ENCODE measurements at places on chromosomes 5 and 9.

- no peak overlapping the region for H3K27ac ChIP-seq
- no peaks in the 10 kb centered on the region for H3K36me3 ChIP-seq
- H3K27me3 ChIP-seq = no peaks in the 10 kb centered on the region
Measured at GRCh38 chr9:116236979-116237378, 83.4 kb downstream of the PAPPA start.

DNA sequence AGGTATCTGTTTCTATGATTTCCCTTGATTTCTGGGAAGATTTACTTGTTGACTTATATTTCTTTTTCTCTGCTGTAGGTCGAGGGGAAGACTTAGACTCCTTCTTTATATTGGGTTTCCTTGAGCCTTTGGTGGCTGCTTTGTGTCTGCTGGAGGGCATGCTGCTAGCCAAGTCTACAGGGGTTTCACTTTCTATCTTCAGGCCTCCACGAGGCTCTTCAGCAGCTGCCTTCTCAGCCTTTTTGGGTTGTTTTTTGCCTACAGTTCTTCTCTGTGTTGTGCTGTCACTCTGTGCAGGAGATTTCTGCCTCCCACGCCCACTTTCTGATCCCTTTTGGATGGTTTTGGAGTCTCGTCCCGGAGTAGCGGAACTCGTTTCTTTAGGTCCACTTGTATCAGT, 23.2 kb downstream of the LEAP2 start:
- DNase-seq = no peak
- no peak overlapping the region for H3K4me3 ChIP-seq
- no peaks in the 10 kb centered on the region for H3K4me1 ChIP-seq
- no peak overlapping the region for H3K27ac ChIP-seq
- peaks cover 94% of the 10 kb centered on the region for H3K36me3 ChIP-seq

GRCh38 chr9:89601306-89601705, 3.5 kb upstream of the GADD45G start:
- H3K36me3 ChIP-seq = no peaks in the 10 kb centered on the region
- DNase-seq = no peak
- H3K4me1 ChIP-seq = peaks cover 31% of the 10 kb centered on the region
- peaks cover 26% of the 10 kb centered on the region for H3K27me3 ChIP-seq
- no peak overlapping the region for H3K4me3 ChIP-seq

DNA sequence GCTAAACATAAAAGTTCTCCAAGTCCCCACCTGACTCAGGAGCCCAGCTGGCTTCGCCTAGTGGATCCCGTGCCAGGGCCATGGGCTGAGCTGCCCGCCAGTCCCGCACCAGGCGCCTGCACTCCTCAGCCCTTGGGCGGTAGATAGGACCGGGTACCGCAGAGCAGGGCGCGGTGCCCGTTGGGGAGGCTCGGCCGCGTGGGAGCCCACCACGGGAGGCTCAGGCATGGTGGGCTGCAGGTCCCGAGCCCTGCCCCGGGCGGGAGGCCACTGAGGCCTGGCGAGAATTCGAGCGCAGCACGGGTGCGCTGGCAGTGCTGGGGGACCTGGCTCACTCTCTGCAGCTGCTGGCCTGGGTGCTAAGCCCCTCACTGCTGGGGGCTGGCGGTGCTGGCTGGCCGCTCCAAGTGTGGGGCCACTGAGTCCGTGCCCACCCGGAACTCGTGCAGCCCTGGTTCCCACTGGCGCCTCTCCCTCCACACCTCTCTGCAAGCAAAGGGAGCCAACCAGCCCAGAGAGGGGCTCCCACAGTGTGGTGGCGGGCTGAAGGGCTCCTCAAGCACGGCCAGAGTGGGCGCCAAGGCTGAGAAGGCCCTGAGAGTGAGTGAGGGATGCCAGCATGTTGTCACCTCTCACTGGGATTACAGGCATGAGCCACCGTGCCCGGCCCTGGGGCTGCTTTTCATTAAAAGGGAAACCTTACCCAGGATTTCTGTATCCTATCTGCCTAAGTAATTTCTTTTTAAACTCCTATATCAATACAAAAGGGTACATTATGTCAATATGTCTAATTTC, 9.7 kb upstream of the SPZ1 start:
- no peaks in the 10 kb centered on the region for H3K36me3 ChIP-seq
- H3K27me3 ChIP-seq = no peaks in the 10 kb centered on the region
- H3K27ac ChIP-seq = no peak overlapping the region
- no peak for DNase-seq
- no peak overlapping the region for H3K4me3 ChIP-seq

GRCh38 chr5:61455179-61456006, 123.3 kb downstream of the ZSWIM6 start:
- no peaks in the 10 kb centered on the region for H3K27me3 ChIP-seq
- H3K4me1 ChIP-seq = no peaks in the 10 kb centered on the region
- no peak overlapping the region for H3K27ac ChIP-seq
- H3K36me3 ChIP-seq = no peaks in the 10 kb centered on the region

GRCh38 chr5:62473209-62473608, 60.6 kb downstream of the IPO11 start:
- H3K36me3 ChIP-seq = peaks cover 40% of the 10 kb centered on the region
- H3K4me3 ChIP-seq = no peak overlapping the region
- no peak for DNase-seq
- H3K27ac ChIP-seq = no peak overlapping the region
- no peaks in the 10 kb centered on the region for H3K4me1 ChIP-seq

DNA sequence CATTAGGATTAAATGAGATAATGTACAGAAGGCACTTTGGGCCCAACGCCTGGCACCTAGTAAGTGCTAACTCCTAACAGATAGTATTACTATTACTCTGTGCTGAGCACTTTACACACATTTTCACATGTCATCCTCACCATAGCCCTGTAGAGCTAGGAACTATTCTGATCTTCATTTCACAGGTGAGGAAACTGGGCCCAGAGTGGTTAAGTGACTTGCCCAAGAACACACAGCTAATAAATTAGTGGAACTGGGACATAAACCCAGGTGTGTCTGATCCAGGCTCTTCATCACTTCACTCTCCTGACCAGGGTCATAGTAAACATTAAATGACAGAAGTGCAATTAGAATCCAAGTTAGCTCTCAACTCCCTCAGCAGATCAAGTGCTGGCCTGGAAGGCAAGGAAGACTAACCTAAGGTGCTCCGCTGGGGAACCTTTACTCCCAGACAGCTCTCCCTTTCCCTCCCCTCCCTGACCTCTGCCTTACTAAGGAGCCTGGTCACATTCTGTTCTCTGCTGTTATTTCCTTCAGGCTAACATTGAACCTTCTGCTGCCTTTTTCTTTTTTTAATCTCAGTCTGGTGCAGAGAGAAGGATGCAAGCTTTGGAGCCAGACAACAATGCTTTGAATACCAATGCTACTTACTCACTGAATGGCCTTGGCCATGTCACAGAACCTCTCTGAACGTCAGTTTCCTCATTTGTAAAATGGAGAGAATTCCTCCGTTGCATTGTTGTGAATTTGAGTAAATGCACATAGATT, 4.1 kb upstream of the ADRA1B start:
- no peak overlapping the region for H3K4me3 ChIP-seq
- H3K27me3 ChIP-seq = peaks cover 5% of the 10 kb centered on the region
- DNase-seq = no peak
- H3K36me3 ChIP-seq = no peaks in the 10 kb centered on the region
- H3K4me1 ChIP-seq = no peaks in the 10 kb centered on the region

DNA sequence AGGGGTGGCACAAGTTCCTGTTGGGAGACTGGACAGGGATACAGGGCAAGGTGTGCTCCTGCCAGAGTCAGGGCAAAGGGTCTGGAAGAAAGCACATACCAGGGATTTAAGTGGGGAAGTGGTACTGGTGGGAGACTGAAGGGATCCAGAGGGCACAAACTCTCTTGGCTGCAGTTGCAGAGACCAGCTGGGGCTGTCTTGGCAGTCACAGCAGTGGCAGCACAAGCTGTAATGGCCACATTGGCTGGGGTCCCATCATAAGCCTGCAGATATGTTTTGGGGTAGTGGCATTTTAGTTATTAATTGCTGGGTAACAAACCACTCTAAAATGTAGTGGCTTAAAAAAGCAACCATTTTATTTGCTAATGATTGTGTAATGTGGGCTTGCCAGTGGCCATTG, 492.2 kb downstream of the ENC1 start:
- no peak overlapping the region for H3K27ac ChIP-seq
- no peak overlapping the region for H3K4me3 ChIP-seq
- no peak for DNase-seq
- peaks cover 4% of the 10 kb centered on the region for H3K27me3 ChIP-seq
- H3K36me3 ChIP-seq = no peaks in the 10 kb centered on the region

- no peaks in the 10 kb centered on the region for H3K27me3 ChIP-seq
- no peak overlapping the region for H3K27ac ChIP-seq
- no peaks in the 10 kb centered on the region for H3K4me1 ChIP-seq
- no peak overlapping the region for H3K4me3 ChIP-seq
- no peaks in the 10 kb centered on the region for H3K36me3 ChIP-seq
- no peak for DNase-seq
Measured at GRCh38 chr5:118552146-118552545, 436.2 kb downstream of the DTWD2 start.

GRCh38 chr9:123872710-123873109, 57.2 kb downstream of the DENND1A start:
- no peak overlapping the region for H3K4me3 ChIP-seq
- H3K4me1 ChIP-seq = 0 out of 2 replicates have a peak, but pooled peaks cover 2% of the 10 kb centered on the region
- no peak overlapping the region for H3K27ac ChIP-seq
- no peak for DNase-seq
- H3K27me3 ChIP-seq = no peaks in the 10 kb centered on the region

- H3K36me3 ChIP-seq = no peaks in the 10 kb centered on the region
- no peaks in the 10 kb centered on the region for H3K27me3 ChIP-seq
- DNase-seq = no peak
- H3K27ac ChIP-seq = no peak overlapping the region
Measured at GRCh38 chr5:71880536-71880935, 161.5 kb downstream of the CARTPT start.

DNA sequence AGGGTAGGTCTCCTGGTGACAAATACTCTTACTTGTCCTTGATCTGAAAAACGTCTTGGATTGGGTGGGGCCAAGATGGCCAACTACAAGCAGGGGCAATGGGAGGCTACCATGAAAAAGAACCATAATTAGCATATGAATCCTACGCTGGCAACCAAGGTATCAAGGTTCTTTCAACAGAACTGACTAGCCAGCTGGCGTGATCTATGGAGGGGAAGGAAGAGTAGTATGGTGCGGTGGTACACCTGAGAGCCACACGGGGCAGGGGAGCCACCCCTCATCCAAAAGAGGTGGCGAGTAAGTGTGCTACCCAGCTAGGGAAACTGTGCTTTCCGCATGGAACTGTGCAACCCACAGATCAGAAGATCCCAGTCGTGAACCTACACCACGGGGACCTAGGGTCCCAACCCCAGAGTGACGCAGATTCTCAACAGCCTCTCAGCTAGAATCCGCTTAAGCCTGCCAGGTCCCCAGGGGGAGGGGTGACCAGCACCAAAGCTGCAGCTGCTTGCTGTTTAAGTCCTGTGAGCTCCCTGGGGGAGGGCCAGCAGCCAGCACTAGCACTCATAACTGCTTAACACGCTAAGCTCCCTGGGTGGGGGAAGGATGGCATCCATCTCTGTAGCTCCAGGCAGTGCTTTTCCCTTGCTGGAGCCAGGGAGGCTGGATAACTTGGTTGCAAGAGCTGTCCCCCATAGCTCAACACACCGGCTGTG, 334.8 kb downstream of the FBXL17 start:
- DNase-seq = no peak
- no peaks in the 10 kb centered on the region for H3K4me1 ChIP-seq
- H3K4me3 ChIP-seq = no peak overlapping the region
- no peaks in the 10 kb centered on the region for H3K36me3 ChIP-seq
- no peak overlapping the region for H3K27ac ChIP-seq

- H3K4me3 ChIP-seq = no peak overlapping the region
- no peaks in the 10 kb centered on the region for H3K27me3 ChIP-seq
- H3K4me1 ChIP-seq = no peaks in the 10 kb centered on the region
- H3K27ac ChIP-seq = no peak overlapping the region
Measured at GRCh38 chr9:133238851-133239532, 29.9 kb upstream of the OBP2B start.

DNA sequence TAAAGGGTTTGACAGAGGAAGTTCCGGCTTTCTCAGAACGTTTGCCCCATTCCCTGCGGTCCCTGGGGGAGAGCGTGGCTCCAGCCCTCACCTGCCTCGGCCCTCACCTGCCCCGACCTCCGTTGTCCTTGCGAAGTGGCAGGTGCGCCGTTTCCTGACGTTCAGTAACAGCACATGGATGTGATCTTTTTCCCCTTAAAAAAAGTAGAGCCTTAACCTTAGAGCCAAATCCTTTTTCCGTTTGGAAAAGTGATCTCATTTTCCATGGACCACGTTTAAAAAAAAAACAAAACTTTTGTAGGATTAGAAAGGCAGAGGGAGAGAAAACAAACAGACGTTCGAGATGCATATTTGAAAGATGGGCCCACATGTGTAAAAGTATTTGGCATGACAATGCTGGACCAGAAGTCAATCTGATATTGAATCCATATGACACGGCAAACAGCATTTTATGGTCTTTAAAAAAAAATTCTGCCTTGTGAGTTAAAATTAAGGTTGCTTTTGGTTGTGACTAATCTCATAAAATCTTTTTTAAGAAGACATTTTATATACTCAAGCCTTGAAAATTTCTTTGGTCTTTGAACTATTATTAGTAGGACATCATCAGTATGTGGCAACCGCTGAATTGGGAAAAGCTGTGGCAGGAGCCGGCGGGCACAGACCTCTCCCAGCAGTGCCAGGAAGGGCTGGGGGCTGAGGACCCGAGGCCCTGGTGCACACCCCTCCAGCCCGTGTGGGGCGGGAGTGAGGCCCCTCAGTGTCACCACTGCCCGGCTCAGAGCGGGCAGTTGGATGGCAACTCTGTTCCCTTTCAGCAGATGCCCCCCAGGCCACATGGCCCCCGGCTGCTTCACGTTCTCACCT, 42.5 kb upstream of the EXOC3 start:
- DNase-seq = no peak
- no peak overlapping the region for H3K27ac ChIP-seq
- H3K27me3 ChIP-seq = no peaks in the 10 kb centered on the region
- H3K4me3 ChIP-seq = no peak overlapping the region
- no peaks in the 10 kb centered on the region for H3K36me3 ChIP-seq

DNA sequence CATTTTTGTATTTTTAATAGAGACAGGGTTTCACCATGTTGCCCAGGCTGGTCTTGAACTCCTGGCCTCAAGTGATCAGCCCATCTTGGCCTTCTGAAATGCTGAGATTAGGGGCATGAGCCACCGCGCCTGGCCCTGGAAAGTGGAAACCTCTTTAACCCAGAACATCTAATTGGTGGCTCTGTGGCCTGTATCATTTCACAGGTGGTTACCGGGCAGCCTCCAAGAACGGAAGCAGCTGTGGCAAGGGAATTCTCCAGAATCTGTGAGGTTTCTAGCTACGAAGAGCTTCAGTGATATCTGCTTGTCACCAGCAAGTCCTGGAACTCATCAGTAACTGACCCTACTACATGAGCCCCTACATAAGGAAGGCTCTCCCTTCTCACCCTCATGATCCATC, 194.9 kb downstream of the DCP2 start:
- no peak for DNase-seq
- no peaks in the 10 kb centered on the region for H3K36me3 ChIP-seq
- H3K4me3 ChIP-seq = no peak overlapping the region
- H3K27ac ChIP-seq = no peak overlapping the region
- no peaks in the 10 kb centered on the region for H3K4me1 ChIP-seq
